ENCODE measurements at places on chromosomes 6 and 20. TPM values are rescaled to one million over a fixed set of nuclear protein-coding genes. Genes with fewer than 3 reads are reported as not detected.

SH3BGRL2 gene
- total RNA-seq: 44.3 TPM

RAET1L gene
- 2.3 TPM for total RNA-seq

POU3F2 gene
- total RNA-seq: not detected

HLA-DMB gene
- 32.4 TPM for total RNA-seq

TPX2 gene
- 157 TPM for total RNA-seq

Data from Calu3 (cell line).